ENCODE measurements at places on chromosomes 6 and 20.

GRCh38 chr20:51419231-51419630, 123.3 kb downstream of the NFATC2 start:
- no peak for DNase-seq

- DNase-seq = no peak
Measured at GRCh38 chr20:4444404-4444803, 277.3 kb upstream of the PRND start.

- DNase-seq = no peak
Measured at GRCh38 chr20:49103019-49103418, 56.9 kb downstream of the CSE1L start.

- DNase-seq = peak; percentile 46
Measured at GRCh38 chr20:63538204-63539091, 1.3 kb upstream of the PTK6 start.

DNA sequence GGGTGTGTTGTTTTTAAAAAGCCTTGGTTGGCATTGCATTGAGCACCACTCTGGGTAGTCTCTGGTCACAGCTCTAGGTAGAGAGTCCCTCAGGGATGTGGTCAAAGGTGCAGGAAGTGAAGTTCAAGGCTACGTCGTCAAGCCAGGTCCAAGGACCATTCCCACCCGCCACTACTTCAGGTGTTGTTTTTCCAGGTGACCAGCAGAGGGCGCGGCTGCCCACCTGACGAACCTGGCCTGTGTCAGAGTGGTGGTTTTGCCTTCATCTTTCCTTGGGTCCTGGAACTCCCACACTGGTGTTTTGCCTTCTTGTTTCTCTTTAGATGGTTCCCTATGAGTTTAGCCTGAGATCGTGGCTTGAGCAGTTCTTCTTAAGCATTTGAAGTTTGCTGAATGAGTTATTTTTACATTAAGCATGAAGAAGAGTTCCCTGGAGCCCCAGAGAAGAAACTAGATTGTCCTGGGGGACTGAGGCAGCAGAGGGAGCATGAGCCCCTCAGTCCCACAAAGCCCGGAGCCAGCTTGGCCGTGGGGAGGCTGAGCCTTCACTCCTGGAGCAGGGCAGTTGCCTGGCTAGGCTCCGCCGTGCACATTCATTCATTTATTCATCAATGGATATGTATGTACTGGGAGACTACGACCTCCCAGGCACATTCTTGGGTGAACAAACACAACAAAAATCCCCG, 5.6 kb upstream of the PHACTR3 start:
- no peak for DNase-seq

GRCh38 chr6:54861905-54862616, 15.5 kb downstream of the FAM83B start:
- no peak for DNase-seq

DNA sequence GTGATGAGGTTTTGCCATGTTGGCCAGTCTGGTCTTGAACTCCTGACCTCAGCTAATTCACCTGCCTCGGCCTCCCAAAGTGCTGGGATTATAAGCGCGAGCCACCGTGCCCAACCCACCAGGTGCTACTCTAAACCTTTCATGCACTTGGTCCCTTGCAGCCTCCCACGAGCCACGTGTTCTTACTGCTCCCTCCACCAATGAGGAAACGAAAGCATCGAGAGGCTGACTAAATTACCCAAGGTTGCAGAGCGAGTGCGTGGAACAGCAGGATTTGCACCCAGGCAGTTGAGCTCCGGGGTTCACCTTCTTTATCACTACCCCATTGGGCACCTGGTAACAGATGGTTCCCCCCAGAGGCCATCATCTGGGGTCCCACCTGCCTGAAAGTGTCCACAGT, 208.3 kb downstream of the LY86 start:
- DNase-seq = no peak

- DNase-seq = peak; percentile 62
Measured at GRCh38 chr6:36765594-36766398, 68.2 kb downstream of the RAB44 start.

GRCh38 chr20:20668639-20669038, 43.8 kb downstream of the RALGAPA2 start:
- DNase-seq = no peak

- no peak for DNase-seq
Measured at GRCh38 chr20:7596541-7596940, 343.7 kb downstream of the HAO1 start.

DNA sequence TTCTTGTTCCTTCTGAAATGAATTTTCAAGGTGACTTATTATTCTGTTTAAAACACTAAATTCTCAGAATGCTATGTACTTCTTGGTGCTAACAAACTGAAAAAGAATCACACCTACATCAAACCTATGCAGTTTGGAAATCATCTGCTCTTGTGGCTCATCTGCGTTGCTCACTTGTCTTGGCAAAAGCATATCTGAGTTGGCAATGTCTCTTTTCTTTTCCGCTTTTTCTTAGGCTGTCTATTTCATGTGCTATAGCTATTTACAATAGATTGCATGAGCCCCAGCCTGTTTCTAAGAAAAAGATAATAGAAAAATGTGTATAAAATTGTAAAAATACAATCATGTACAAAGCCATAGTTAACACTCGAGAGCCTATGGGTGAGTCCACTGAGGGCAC, 348.9 kb upstream of the AGPAT4 start:
- DNase-seq = no peak

DNA sequence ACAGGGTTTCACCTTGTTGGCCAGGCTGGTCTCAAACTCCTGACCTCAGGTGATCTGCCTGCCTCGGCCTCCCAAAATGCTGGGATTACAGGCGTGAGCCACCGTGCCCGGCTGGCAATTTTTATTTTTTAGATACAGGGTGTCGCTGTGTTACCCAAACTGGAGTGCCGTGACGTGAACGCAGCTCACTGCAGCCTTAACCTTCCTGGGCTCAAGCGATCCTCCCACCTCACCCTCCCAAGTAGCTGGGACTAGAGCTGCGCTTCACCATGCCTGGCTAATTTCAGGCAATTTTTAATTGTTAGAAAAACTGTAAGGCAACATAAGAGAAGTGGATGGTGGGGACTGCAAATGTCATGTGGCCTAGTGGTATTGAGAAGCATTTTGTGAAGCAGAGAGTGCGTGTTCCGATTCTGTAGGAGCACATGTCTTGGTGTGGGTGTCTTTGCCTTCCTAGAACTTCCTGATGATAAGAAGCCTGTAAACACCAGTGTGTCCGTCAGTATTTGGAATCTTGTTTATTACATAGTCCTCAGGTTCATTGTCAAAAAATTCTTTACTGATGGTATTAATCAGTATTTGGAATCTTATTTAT, 18.0 kb downstream of the JARID2 start:
- DNase-seq = no peak

DNA sequence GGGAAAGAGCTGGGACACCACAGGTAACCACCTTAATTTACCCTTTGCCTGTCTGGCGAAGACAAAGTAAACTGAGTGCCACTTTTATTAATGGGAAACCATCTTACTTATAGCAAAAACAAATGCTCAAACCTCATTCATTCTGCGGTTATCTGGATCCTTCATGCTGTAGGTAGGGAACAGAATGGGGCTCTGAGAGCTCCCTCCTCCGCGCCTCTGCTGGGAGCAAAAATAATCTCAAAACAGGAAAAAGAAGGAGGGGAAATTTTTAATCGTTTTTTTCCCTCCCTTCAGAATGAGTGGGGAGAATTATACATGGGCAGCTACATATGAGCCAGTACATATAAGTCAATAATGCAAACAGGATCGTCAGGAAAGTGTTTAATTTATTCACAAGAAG, 177.3 kb downstream of the GMPR start:
- no peak for DNase-seq

GRCh38 chr6:95601133-95601532, 23.8 kb downstream of the MANEA start:
- DNase-seq = no peak

DNA sequence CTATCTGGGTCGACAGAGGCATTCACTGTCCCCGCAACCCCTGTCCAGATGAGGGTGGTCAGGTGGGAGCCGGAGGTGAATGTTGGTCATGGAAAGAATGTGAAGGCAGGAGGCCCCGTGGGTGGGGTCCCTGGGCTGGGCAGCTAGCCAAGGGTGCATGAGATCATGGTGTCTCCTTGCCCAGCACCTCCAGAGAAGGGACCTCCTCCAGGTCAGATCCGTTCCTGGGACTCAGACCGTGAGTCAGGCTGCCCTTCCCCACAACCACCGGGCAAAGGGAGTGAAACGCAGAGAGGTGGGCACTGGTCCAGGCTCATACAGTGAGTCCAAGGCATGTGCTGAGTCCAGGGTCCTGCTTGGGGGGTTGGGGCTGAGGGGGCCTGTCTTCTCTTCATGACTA, 3.5 kb downstream of the FOXS1 start:
- no peak for DNase-seq

GRCh38 chr6:158737082-158737709, 82.0 kb downstream of the EZR start:
- no peak for DNase-seq

DNA sequence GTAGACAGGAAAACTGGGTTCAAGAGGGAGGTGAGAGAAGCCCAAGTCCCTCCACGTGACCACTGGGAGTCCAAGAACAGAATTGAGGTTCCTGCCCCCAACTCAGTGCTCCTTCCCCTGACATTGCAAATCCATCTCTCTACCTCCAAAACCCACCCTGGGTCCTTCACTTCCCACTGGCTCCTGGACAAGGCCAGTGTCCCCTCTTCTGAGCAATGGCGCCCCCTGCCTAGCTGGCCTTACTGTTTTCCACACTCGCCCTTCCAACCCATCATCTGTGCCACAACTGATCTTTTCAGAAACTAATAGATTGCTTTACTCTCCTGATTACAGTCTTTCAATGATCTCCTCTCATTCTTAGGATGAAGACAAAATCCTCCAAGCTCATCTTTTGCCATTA, 200.3 kb downstream of the ANKRD60 start:
- DNase-seq = no peak

DNA sequence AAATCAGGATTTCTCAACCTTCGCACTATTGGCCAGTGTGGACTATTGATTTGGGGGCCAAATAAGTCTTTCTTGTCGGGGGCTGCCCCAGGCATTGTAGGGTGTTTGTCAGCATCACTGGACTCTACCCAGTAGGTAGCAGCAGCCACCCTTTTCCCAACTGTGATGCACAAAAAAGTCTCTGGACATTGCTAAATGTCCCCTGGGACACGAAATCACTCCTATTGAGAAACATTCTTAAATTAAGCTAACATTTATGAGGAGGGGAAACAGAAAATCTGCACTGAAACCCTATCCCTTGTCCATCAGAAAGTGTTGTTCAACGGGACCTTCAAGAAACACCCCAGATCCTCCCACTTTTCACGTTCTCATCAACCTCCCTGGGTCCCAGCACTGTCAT, 54.2 kb downstream of the NFATC2 start:
- no peak for DNase-seq

GRCh38 chr6:14743474-14744211, 502.2 kb upstream of the JARID2 start:
- peak; percentile 21 for DNase-seq

DNA sequence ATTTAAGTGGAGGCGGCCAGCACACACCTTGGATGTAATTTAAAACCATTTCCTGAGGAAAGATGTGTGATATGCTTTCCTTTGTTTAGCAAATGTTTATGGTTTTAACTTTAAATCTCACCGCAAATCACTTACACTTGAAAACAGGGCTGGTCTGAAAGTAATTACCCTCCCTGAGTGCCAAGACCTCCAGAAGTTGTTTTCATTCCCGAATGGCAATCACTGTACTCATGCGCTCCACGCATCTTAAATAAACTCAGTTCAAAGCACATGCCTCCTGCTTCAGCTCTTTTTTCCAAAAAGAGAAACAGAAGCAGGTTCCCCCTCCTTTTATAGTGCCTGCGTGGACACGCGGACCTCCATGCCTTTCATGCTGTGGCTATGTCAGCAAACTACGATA, 224.0 kb downstream of the SMOC2 start:
- no peak for DNase-seq

DNA sequence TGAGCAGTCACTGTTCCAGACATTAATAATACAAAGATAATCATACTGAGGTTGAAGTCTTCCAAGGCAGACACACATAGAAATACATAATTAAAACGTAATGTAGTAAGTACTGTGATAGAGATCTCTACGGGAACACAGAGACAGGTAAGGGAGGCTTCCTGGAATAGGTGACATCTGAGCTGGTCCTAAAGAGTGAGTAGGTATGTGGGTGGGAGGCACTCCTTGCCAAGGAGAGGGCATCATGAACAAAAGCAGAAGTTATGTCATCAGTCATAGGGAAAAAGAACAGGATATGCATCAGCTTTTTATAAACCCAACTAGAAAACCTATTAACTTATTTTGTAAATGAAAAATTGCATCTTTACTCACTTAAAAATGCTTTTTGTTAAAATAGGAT, 110.0 kb downstream of the MAP7 start:
- DNase-seq = no peak

GRCh38 chr6:18464176-18464575, 77.0 kb downstream of the RNF144B start:
- DNase-seq = no peak

DNA sequence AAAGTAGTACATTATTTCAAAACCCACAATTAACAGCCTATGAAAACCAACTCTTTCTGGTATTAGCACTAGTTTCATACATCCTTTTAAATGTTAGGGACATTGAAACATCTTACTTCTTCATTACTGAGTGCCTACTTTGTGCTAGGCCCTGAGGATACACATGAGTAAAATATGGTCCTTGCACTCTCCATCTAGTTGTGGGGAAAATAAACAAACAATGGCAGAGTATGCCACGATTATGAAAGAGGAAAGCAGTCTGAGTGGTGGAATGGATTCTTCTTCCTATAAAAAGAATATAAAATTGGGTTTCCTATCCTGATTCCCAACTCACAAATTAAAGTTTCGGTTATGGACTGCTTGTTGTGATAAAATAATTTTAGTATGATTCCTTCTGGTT, 84.9 kb downstream of the ATXN1 start:
- no peak for DNase-seq
